ENCODE measurements at places on chromosomes 11 and 22. TPM values are rescaled to one million over a fixed set of nuclear protein-coding genes. Genes with fewer than 3 reads are reported as not detected.

The SRSF8 gene
- 27.8 TPM for total RNA-seq

The CREB3L1 gene
- total RNA-seq = not detected

The ZP1 gene
- total RNA-seq = not detected

The MMP11 gene
- 2.0 TPM for total RNA-seq

The SMIM35 gene
- not detected for total RNA-seq

The ART1 gene
- not detected for total RNA-seq

The ART5 gene
- total RNA-seq = not detected

- no peak for DNase-seq
Observed at GRCh38 chr11:8320076-8320475, 56.4 kb upstream of the LMO1 start.

- DNase-seq = no peak
Observed at GRCh38 chr22:24986816-24987215, 34.3 kb downstream of the KIAA1671 start.

- no peak for DNase-seq
Observed at GRCh38 chr22:44795701-44796630, 43.6 kb downstream of the ARHGAP8 start.

DNA sequence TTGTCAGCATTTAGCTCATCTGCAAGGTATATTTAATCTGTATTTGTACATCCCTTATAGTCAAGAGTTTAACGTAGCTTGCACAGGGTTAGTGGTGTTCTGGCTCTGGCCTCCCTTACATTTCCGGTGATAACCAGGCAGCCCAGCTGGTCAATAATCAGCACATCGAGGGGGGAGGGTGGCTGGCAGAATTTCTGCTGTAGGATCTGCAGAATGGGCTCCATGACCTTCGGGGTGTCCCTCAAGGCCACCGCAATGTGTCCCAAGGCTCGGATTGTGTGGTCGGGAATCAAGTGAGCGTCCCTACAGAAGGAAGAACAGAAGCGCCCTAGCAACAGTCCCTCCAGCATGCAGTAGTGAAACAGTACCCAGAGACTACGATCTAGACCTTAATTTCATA is 25.1 kb downstream of the SERPIND1 start:
- no peak for DNase-seq

- no peak for DNase-seq
Observed at GRCh38 chr22:22427542-22428065, 80.9 kb downstream of the ZNF280B start.

DNA sequence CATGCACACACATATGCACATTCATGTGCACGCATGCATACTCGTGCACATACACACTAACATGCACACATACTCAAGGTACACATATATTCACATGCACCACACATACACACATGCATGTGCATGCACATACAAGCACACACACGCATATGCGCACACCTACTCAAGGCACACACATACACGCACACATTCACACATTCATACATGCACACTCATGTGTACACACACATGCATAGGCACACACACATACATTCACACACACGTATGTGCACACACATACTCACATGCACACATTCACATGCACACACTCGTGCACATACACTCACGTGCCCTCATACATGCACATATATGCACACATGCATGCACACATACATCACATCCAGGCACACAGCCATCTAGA is 489.0 kb downstream of the MN1 start:
- no peak for DNase-seq

DNA sequence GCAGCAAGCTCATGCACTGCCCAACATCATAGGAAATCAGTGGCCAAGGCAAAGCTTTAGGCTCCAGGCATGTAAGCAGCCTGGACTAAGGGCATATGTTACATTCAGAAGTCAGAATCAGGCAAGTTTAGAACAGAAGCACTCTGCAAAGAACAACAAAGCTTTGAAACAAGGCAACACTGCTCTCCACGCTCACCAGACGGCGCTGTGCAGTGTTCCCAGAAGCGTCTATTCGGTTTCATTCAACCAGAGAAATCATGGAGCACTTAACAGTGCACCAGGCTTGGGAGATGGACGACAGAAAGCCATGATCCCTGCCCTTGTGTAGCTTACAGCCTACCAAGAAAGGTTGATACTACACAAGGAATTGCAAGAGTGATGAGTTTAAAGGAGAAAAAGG is 555.8 kb downstream of the BUD13 start:
- no peak for DNase-seq

DNA sequence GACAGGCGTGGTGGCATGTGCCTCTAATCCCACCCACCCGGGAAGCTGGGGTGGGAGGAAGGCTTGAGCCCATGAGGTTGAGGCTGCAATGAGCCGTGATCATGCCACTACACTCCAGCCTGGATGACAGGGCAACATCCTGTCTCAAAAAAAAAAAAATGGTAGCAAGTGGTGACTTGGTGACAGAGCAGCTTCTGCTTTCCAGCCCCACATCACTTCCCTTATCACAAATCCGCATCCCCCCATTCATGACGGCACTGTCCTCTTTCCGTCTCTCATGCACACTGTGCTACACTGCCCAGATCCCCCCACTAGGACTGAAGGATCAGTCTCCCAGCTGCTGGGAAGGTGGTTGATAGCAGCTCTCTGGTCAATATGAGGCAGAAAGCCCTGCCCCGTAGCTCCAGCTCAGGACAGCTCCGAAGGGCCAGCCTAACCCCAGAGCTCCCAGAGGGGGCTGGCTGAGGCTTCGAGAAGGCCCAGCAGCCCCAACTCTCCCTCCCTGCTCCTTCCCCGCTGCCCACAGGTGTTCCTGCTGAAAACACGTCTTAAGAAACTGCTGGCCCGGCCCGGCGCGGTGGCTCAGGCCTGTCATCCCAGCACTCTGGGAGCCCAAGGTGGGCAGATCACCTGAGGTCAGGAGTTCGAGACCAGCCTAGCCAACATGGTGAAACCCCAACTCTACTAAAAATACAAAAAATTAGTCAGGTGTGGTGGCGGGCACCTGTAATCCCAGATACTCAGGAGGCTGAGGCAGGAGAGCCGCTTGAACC is 15.9 kb downstream of the PGA5 start:
- DNase-seq = no peak

- DNase-seq = peak; percentile 16
Observed at GRCh38 chr22:30078320-30079311, 1.6 kb upstream of the HORMAD2 start.

DNA sequence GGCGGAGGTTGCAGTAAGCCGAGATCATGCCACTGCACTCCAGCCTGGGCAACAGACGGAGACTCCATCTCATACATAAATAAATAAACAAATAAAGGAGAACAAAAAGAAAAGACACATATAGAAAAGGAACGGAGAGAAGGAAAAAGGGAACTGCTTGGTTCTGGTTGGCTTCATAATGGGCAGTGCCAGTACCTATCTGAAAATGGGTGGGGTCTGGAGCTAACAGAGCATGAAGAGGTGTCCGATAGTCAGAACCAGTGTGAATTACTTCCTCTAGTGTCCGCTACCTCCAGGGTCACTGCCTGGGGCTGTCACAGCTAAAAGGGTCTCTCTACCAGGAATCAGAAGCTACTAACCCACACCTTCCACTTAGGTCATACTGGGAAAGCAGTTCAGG is 27.2 kb upstream of the TTC28 start:
- no peak for DNase-seq

GRCh38 chr11:8259306-8259959 is 4.2 kb downstream of the LMO1 start:
- no peak for DNase-seq

GRCh38 chr11:66593650-66594049 is 665 bp downstream of the CCS start:
- DNase-seq = no peak

DNA sequence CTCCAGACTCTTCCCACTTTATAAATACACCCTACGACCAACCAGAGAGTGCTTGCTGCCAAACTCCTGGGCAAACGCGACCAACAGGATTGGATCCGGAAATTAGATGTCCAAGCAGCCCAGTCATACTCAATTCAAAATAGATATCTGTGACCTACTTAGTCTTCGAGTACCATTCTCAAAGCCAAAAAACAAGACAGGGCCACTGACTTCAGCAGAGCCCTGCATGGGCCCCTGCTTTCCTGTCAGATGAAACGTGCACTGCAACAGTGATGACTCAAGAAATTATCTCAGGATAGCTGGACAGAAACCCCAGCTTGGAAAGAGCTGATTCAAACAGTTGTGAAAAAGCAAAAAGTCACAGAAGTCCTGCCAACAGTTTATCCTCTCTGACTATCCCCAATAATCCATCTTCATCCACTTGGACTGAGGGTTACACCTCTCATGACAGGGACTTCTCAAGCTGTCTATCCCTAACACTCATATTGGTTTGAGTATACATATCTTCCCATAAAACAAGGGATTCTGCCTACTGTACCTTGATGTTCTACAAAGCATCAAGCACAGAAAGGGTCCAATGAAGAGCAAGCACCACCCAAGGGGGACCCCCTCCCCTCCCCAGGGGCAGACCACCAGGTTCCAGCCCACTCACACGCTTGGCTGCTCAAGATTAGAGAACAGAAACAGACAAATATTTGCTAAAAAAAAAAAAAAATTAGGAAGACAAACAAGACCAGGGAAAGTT is 17.4 kb downstream of the SMCO4 start:
- DNase-seq = no peak

DNA sequence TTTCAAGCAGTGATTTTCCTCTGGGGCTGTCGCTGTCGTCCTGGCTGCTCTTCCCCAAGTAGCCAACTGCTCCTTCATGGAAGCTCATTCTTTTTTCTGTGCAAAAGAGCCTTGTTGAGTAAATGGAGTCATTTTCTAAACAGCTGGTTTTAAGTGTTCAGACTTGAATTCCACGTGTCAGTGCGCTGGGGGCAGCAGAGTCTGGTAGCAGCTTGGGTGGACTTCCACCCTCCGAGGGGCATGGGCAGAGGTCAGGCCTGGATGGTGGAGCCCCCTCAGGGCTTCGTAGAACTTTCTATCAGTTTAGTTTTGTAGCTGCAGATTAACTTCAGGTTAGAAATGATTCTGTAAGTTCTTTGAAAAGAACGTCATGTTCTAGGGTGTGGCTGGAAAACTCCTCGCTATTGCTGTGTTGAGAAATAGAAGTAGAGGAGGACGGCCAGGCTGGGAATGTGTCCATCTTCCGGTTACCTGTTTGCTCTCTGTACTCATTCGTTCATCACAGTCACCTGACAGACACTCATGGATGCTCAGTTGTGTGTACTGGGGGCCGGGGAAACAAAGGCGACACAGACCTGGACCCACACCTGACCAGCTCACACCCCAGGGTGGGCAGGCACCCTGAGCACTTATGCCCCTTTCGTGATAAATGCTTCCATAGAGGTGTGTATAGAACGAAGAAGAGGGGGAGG is 270.7 kb downstream of the TBC1D22A start:
- no peak for DNase-seq

DNA sequence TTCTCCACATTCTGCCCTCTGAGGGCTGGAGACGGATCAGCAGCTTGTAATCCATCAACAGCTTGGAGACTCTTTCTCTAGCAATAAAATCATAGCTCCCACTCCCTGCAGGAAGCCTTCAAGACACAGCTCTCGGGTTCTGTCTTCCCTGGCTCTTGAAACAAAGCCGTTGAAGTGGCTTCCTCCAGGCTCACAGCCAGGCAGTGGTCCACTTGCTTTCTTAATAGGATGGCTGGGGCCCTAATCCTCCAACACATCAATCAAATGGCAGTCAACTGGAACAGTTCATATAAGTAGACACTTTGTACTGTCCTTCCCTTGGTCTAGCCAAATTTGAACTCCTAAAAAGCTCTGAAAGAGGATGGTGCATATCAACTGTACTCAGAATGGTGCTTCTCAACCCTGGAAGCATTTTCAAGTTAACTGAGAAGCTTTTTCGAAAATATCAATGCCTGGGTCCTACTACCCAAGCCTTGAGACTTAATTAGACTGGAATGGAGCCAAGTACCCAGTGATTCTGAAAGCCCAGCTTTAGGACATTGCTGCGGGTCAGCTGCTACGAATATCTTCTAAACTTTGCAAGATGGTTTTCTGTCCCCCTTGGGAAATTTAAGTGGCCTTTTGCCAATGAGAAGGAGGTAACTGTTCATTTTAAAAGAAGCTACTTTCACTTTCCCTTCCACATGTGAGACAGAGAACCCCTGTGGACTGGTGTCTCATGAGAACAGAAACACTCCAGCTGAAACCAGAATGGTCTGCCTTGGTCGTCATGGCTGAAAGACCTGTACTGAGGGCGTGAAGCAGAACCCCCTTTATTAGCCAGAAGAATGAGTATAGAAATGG is 74.7 kb downstream of the SC5D start:
- no peak for DNase-seq

GRCh38 chr11:47532597-47533213 is 20.2 kb downstream of the CELF1 start:
- no peak for DNase-seq

DNA sequence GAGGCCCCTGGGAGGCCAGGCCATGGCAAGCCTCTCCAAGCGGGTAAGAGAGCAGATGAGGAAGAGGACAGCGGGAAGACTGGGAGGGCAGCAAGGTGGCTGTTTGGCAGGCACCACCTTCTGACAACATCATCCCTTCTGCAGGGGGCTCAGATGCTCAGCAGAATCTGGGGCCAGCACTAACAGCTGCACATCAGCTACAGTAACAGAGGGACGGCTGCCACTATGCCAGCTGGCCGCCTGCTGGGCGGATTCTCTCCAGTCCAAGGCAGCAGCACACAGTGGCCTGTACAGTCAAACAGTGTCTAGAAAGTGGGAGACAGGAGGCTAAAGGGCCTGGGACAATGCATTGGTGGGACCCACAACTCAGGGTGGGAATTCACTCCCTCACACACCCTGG is 10.7 kb upstream of the TXN2 start:
- DNase-seq = no peak

GRCh38 chr11:64935359-64936081 is at the start of gene GPHA2:
Gene GPHA2, minus strand, starts transcription at chr11:64935893. Its CDS starts 433 bp downstream, at chr11:64935460.
- DNase-seq = no peak

- no peak for DNase-seq
Observed at GRCh38 chr22:47060718-47061117, 298.3 kb downstream of the TBC1D22A start.

- DNase-seq = peak; percentile 29
Observed at GRCh38 chr11:68216171-68216938, 3.3 kb upstream of the KMT5B start.

- DNase-seq = peak; percentile 81
Observed at GRCh38 chr11:2462986-2463765, 18.4 kb downstream of the KCNQ1 start.

GRCh38 chr11:5815534-5815933 is 6.8 kb downstream of the OR52N2 start:
- no peak for DNase-seq

DNA sequence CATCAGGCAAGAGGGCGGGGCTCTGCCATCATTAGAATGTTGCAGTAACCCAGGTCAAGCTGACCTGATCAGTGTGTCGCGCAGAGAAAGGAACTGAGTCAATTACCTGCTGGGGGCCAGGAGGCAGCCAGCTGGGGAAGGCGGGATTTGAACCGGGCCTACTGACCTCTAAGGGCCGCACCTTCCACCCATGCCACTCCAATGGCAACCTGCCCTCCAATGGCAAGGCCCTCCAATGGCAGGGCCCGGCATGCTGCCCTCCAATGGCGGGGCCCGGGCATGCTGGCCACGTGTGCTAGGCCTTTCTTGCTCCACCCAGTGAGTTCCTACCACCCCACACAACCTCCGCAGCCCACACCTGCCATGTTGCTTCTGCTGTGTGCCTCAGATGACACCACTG is 407.6 kb downstream of the CTTN start:
- DNase-seq = no peak

Measured in Calu3 (cell line).